ENCODE measurements at places on chromosomes 13 and 19.
A peak's percentile ranks its signal among the peaks of the same experiment; 100 is the strongest.

DNA sequence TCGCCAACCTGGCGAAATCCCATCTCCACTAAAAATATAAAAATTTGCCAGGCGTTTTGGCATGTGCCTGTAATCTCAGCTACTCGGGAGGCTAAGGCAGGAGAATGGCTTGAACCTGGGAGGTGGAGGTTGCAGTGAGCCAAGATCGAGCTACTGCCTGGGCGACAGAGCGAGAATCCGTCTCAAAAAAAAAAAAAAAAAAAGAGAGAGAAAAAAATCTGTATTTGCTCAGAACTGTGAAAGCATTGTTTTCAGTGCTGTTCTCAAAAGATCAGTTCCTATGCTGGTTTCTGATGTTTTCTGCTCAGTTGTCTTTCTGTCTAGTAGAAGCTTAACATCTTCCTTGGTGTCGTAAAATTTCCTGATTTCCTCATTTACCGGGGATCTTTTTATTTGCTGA, 2.5 kb downstream of the SF3A2 start:
- DNase-seq, result no peak

GRCh38 chr19:2381148-2381820, 21.2 kb downstream of the TMPRSS9 start:
- DNase-seq, result no peak

DNA sequence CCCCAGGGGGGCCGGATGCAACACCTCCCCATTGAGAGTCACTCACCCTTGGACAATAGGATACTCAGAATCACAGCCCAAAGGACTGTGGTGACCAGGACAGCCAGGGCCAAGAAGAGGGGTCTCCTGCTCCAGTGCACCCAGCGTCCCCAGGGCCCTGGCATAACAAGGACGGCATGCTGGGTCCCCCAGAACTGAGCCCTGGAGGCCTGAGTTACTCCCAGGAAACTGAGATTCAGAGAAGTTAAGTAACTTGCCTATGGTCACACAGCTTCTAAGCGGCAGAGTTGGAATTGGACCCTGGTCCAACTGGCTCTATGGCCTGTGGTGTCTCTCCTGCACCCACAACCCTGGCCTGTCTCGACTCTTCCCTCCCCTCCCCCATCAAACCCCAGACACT, 295 bp downstream of the CLEC4G start:
- no peak for DNase-seq

DNA sequence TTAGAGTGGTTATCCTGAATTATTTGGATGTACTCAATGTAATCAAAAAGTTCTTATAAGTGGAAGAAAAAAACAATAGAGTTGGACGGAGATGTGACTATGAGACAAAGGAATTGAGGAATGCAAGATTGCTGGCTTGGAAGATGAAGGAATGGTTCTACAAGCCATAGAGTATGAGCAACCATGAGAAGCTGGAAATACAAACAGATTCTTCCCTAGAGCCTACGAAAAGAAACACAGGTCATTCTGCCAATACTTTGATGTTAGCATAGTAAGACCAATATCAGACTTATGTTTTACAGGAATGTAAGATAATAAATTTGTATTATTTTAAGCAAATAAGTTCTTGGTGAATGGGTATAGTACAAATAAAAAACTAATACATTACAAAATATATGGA, 249.2 kb downstream of the DIAPH3 start:
- no peak for DNase-seq

GRCh38 chr13:30802953-30803478, 67.7 kb downstream of the ALOX5AP start:
- peak; percentile 81 for DNase-seq

DNA sequence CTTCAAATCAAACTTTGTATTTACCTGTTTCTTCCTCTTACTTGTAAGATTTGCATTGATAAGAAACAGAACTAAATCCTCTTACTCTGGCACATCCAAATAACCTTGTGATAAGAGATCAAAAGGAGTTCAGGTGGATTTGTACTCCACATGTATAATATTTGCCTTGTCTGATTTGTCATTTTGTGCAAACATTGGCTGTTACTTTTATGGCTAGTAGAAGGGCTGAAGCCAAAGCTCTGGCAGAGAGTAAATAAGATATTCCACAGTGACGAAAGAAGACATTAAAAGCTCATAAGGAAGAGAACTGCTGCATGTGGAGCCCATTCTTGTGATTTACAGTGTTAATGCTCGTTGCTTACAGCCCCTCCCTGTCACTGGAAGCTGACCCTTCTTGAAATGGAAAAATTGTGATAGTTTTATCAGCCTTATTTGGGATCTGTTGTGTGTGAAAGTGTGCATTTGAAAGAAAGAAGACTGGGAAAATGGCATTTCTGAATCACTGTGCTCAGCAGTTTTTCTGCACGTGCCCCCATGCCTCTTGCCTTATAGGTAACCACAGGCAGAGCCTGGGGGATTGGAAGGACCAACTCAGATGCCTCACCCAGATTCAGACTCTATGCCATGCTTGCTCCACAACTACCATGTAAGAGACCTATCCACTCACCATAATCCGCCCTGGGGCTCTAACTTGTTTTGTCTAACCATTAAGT, 68.2 kb downstream of the OXGR1 start:
- no peak for DNase-seq
